Fibroblast of the aortic adventitia (primary cell): ENCODE measurements at places on chromosomes 6 and 20.

- DNase-seq = no peak
These were observed 541.6 kb upstream of the POU3F2 start for GRCh38 chr6:98292810-98293209.

DNA sequence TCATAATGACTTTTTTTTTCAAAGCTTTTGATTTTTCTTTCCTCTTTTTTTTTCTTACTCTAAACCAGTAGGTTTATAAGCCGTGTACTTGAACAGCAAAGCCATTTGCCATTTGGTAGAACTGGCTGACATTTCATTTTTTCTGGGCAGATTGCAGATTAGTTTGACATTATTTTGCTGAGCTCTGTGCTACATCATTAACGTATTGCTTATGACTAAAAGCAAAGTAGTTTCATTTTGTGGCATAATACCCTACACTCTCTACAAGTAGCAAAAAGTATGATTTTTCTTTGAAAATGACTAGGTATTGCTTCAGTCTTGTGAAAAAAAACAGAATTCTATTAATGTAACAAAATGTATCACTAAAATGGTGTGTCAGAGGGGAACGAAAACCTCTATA lies 141.3 kb downstream of the GRIK2 start:
- DNase-seq = peak; percentile 50

DNA sequence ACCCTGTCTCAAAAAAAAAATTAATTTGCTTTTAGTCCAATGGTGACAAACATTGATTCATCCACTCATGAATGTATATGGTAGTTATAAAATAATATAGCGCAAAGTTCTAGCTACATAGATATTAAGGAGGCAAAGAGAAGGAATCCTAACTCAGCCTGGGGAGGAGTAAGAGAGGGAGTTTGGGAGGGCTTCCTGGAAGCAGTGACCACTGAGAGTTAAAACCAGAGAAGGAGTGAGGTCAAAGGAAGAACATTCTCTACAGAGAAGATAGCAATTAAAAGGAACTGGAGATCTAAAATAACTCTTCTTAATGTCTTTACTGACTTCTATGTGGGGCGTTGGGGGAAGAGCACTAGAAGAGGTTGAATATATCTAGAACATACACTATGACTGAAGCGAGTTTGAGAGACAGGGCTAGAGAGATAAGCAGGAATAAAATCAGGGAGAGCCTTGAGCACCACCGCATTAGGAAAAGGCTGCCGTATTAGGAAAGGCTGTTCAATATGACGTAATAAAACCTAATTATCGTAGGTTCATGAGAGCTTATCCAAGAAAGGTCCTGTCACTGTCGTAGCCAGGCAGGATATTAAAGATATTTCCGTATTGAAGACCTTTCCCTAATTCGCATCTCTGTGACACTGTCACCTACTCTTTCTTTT lies 81.8 kb upstream of the CNKSR3 start:
- DNase-seq = no peak

GRCh38 chr6:150617062-150617461 lies 17.4 kb downstream of the PLEKHG1 start:
- no peak for DNase-seq

DNA sequence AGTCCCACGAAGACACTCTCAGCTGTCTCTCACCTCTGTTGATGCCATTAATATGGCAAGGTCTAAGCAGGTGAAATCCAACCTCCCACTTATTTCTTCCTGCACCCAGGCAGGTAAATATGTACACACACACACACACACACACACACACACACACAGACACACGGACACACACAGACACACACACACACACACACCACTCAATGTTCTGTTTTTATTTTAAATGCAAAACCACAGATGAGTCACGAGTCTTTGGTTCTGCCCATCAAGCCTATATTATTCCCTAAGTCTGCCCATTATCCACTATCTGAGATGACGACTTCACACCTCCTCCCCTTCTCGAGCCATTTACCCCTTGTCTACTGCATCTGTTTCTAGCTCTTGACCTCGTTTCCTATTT lies 344.7 kb downstream of the CDH26 start:
- DNase-seq = no peak

DNA sequence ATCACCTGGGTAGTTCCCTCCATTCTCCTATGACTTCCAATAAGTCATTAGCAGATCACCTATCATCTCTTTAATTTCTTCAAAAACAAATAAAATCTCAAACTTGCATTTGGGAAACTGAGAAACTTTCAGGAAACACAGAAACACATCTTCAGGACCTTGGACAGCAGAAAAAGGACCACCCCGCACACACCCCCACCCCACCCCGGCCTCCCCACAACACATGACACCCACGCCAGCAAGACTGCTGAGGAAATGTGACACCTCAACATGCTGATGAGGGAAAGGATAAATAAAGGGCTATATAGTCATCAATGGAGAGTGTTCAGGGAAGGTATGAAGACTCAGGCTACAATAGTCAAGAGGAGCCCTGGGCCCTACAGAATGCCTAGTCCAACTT lies 15.6 kb upstream of the TRIM39 start:
- DNase-seq = no peak

DNA sequence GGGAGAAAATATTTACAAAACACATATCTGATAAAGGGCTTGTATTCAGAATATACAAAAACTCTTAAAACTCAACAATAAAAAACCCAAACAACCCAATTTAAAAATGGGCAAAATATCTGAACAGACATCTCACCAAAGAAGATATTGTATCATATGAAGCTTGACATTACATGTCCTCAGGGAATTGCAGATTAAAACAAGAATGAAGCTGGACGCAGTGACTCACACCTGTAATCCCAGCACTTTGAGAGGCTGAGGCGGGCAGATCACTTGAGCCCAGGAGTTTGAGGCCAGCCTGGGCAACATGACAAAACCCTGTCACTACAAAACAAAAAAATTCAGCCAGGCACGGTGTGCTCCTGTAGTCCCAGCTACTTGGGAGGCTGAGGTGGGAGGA lies 135.4 kb upstream of the AKIRIN2 start:
- no peak for DNase-seq

DNA sequence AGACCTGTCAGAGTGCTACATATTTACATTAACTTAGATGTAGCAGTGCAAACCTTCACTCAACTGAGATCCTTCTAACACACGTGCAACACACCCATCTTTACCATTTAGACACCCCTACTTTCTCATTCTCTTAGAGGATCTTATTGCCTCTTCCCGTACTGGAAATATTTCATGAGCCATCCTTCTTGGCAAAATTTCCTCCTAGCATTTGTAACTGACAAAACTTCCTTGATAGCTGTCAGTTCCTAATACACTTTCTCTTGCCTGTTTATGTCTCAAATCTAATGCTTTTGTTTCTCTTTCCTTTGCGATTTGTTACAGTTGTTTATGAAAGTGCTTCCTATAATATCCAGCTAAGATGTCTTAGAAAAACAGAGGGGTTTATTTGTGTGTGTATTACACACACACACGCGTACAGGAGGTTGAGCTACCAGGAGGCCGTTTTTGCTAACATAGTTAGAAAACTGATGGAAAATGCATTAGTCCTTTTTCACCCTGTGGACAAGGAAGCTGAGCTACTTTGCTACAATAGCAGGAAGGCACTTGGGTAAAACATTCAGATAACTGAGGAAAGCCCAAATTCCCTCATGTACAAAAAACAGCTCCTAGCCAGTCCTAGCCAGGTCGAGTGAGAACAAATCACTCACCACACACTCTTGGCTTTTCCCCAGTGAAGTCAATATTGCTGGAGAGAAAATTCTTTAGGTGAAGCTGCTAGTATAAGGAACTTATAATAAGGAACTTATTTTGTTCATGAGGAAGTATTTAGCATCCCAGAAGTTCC lies 153.6 kb downstream of the NFATC2 start:
- no peak for DNase-seq

GRCh38 chr20:25025986-25026605 lies 31.8 kb downstream of the ACSS1 start:
- no peak for DNase-seq

DNA sequence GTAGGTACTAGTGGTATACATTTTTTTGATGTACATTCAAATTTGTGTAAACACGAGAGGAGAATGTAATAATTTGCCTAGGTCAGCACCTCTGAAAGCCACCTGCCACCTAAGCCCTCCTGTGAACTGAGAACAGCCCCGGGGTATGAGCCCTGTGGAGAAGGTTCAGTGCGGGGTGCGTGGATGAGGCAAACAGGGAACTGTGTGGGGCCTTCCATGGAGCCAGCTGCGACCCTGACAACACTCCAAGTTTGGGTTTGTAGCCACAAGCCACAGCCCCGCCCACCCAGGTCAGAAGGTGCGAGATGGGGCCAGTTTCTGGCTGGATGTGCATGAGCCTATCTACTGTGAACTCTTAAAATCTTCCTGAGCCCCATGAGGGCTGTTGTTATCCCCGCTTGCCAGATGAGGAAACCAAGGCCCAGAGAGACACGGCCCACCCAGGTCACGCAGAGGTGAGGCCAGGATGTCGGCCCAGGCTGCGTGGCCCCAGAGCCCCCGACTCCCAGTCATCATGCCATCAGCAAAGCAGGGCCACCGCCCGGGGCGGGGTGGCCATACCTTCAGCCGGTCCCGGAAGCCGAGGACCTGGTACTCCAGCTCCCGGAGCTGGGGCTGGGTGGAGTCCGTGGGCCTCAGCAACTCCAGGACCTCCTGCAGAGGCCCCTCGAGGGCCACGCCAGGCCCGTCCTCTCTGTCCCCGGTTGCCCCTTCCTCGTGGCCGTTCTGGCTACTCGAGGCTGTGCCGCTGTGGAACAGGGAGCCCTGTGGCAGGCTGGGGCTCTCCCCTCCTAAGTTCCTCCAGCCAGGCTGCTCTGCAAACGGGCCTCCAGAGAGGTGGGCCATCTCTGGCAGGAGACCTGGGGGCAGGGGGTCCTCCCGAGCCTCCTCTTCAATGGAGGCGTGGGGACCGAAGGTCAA lies 89.6 kb downstream of the RIPOR3 start:
- DNase-seq = no peak

DNA sequence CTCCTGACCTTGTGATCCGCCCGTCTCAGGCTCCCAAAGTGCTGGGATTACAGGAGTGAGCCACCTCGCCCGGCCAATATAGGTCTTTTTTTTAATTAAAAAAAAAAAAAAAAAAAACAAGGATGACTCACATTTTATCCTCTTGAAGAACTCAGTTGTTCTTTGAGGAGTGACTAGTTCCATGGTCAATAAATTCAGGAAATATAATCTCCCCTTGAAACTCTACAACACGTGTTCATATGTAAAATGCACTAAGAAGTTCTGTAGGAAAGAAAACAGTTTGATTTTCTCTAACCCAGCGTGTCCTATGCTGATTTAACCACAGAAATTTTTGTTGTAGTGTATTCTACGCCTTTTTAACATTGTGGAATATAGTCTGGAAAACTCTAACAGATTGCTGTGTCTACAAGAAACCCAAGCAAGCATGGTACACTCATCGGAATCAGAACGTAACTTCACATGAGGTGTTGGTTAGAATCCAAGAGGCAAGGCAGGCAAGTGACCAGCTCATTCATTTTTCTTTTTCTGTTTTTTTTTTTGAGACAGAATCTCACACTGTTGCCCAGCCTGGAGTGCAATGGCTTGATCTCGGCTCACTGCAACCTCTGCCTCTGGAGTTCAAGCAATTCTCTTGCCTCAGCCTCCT lies 79.0 kb upstream of the ZNF217 start:
- no peak for DNase-seq

DNA sequence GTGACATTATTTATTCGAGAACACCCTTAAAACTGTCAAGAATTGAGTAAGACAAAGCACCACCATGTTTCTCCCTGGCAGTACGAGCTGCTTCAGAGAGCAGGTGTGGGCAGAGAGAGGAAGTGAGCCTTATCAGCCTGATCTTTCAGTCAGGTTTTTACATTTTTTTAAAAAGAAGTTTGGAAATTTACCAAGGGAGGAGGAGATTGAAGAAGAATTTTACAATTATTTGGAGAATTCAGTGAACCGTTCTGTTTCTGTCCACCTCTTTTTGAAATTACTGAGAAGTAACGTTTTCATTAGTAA lies 75.5 kb downstream of the ZDHHC14 start:
- no peak for DNase-seq

- DNase-seq = no peak
These were observed 75.1 kb upstream of the AFDN start for GRCh38 chr6:167751579-167752115.

- peak; percentile 30 for DNase-seq
These were observed at the start of gene ENPP3 for GRCh38 chr6:131636880-131637792. Gene ENPP3, plus strand, starts transcription at chr6:131637302. Its CDS starts 83 bp downstream, at chr6:131637385.

GRCh38 chr6:113842165-113842564 lies 15.0 kb upstream of the MARCKS start:
- peak; percentile 72 for DNase-seq

GRCh38 chr6:43277643-43278523 lies 20.2 kb upstream of the SLC22A7 start:
- peak; percentile 3 for DNase-seq

DNA sequence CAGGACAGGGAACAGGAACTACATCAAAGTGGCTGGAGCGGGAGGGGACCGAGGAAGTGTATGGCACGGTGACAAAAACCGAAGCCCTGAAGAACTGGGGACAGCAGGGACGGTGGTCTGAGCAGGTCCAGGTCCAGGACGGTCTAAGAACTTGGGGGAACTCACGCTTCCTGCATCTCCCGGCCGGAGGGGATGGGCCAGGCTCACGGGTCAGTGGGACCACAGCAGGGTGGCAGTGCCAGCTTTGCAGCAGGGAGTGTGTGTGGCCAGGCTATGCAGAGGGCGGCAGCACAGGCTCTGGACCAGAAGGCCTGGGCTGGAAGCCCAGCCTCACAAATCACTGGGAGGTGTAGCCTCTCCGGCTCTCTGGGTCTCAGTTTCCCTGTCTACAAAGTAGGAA lies 123.8 kb downstream of the BMP7 start:
- DNase-seq = no peak

DNA sequence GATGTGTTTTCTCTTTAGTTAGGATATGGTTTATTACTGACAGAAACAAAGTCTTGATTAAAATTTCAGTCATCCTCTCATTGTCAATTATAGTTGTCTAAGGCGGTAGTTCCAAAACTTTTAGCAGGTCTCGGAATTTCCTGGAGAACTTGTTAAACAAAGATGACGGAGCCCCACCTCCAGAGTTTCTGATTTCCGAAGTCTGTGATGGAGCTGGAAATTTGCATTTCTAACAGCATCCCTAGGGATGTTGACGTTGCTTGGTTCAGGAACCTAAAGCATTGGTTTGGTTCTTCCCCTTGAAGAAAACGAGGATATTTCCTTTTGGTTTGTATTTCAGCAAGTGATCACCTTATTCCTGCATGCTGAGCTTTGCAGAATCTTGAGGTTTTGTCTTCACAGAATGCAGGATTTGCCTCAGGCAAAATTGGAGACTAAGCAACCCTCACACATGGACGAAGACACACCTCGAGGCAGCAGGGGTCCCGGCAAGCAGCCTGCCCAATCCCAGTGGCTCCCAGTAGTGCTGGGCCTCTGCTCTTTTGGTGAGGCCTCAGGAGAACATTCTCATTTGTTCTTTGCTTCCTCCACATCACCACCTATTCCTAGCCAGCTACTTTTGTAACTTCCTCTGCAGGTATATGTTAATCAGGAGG lies 187.1 kb upstream of the PHACTR1 start:
- no peak for DNase-seq

DNA sequence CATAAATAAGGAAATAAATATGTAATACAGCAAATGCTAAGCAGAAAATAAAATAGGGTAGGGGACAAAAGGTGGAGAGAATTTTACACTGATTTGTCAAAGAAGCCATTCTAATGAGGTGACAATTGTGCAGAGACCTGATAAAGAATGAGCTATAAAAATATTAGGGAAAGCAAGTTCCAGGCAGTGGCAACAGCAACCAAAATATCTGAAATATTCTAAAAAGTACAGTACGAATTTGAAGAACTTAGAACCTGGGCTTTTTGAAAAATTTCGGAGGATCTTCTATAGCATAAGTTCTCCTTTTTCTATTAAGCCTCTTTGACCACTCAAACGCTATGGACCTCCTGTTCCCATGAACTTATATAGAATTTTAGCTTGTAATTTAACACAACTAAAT lies 98.0 kb upstream of the FAM184A start:
- no peak for DNase-seq

- DNase-seq = no peak
These were observed 5.4 kb downstream of the AAR2 start for GRCh38 chr20:36241678-36242077.
